ENCODE measurements at places on chromosomes 2 and 18. TPM values are rescaled to one million over a fixed set of nuclear protein-coding genes. Genes with fewer than 3 reads are reported as not detected.
A peak's percentile ranks its signal among the peaks of the same experiment; 100 is the strongest.

DNA sequence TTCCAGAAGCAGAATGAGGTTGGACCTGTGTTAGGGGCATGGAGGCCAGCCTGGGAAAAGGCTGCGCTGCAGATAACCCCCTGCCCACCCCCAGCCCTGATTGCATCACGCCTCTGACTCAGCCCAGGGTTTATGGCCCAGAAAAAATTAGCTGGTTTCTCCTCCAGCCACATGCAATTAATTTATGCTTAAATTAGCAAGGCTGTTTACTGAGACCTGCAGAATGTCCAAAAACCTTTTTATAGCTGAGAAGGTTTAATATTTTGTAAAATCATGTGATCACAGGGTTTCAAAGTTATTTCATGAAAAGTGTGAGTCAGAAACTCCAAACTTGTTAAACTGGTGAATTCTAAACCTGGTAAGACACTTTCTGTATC is 123.1 kb upstream of the HDAC4 start:
- H3K4me1 ChIP-seq: peaks cover 10% of the 10 kb centered on the region
- no peaks in the 10 kb centered on the region for H3K27me3 ChIP-seq
- peak overlapping the region; percentile 76 for H3K27ac ChIP-seq
- no peaks in the 10 kb centered on the region for H3K36me3 ChIP-seq

DNA sequence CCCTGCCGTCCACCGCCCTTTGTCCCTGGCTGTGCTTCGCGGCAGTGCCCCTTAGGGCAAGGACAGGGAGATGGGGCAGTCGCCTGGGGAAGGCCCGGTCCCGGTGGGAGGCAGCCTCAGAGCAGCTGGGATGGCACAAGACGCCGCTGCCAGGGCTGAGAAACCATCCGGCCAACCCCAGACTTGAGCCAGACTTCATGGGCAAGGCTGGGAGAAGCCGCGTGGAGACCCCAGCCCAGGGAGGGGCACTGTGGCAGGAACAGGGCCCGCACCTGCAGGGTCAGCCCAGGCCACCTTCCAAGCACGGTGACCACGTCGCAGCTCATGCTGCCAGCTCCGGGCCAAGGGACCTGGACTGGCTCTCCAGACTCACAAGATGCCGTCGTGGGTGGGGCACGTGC is 84.0 kb downstream of the NFATC1 start:
- no peak overlapping the region for H3K4me3 ChIP-seq
- H3K27me3 ChIP-seq: no peaks in the 10 kb centered on the region
- peaks cover 2% of the 10 kb centered on the region for H3K4me1 ChIP-seq
- no peak for DNase-seq

- peaks cover 16% of the 10 kb centered on the region for H3K4me1 ChIP-seq
- H3K4me3 ChIP-seq: no peak overlapping the region
- no peaks in the 10 kb centered on the region for H3K27me3 ChIP-seq
These were observed 88.6 kb downstream of the ITGB1BP1 start for GRCh38 chr2:9334761-9335160.

DNA sequence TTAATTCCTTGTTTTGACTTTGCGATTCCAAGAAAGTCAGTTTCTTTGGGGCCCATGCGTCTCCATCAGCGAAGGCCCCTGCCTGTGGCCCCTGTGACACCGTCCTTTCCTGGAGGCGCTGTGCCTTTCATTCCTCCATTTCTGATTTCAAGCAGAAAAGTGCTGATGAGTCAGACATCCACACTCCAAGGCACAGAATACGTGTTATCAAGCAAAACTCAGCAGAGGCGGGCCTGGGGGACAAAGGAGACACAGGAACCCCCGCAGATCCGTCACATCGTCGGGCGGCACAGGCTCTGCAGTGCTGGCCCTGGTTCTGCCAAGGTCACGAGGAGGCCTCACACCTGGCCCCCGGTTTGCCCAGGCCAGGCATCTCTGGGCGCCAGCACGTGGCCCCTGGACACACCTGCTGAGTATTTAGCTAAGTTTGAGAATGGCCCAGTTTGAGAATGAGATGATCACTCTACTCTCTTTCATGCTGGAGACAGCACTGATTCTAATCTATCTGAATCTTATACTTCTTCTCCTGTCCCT is 7.2 kb upstream of the SALL3 start:
- DNase-seq: peak; percentile 85
- H3K36me3 ChIP-seq: no peaks in the 10 kb centered on the region
- peak overlapping the region; percentile 81 for H3K27ac ChIP-seq
- no peak overlapping the region for H3K4me3 ChIP-seq

GRCh38 chr2:173990970-173991819 is 26.0 kb upstream of the SP3 start:
- H3K27me3 ChIP-seq: no peaks in the 10 kb centered on the region
- H3K4me1 ChIP-seq: peaks cover 41% of the 10 kb centered on the region
- no peak for DNase-seq
- H3K4me3 ChIP-seq: no peak overlapping the region
- no peaks in the 10 kb centered on the region for H3K36me3 ChIP-seq

- peaks cover 9% of the 10 kb centered on the region for H3K4me1 ChIP-seq
- H3K4me3 ChIP-seq: no peak overlapping the region
- H3K27ac ChIP-seq: no peak overlapping the region
- H3K27me3 ChIP-seq: no peaks in the 10 kb centered on the region
These were observed 4.5 kb upstream of the MAP3K2 start for GRCh38 chr2:127392133-127392827.

- peaks cover 7% of the 10 kb centered on the region for H3K36me3 ChIP-seq
- H3K4me3 ChIP-seq: peak overlapping the region; percentile 93
- H3K4me1 ChIP-seq: peaks cover 50% of the 10 kb centered on the region
- H3K27me3 ChIP-seq: no peaks in the 10 kb centered on the region
These were observed 1.2 kb downstream of the MYL12A start for GRCh38 chr18:3248658-3249359.

DNA sequence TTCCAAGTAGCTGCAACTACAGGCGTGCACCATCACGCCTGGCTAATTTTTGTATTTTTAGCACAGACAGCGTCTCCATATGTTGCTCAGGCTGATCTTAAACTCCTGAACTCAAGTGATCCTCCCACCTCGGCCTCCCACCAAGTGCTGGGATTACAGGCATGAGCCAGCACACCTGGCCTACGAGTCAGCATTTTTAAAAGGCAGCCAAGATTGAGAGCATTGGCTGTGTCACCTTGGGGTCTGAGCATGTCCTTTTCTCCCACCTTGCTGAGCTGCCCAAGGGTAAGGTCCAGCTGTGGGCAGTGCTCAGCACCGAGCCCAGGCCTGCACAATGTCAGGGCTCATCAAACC is 142.8 kb upstream of the LMAN1 start:
- H3K27ac ChIP-seq: peak overlapping the region; percentile 58
- peaks cover 18% of the 10 kb centered on the region for H3K4me1 ChIP-seq
- H3K27me3 ChIP-seq: no peaks in the 10 kb centered on the region
- H3K4me3 ChIP-seq: no peak overlapping the region
- DNase-seq: no peak

The DQX1 gene
- 9.6 TPM for total RNA-seq

The EGR4 gene
- total RNA-seq: not detected

The DCDC2C gene
- total RNA-seq: not detected

The KANSL1L gene
- total RNA-seq: 29.7 TPM
